ENCODE measurements at places on chromosomes 5 and 9.

GRCh38 chr5:143888912-143889311, 77.0 kb downstream of the HMHB1 start:
- DNase-seq, result no peak

GRCh38 chr9:114385397-114386181, 2.2 kb downstream of the AKNA start:
- DNase-seq, result peak; percentile 94

DNA sequence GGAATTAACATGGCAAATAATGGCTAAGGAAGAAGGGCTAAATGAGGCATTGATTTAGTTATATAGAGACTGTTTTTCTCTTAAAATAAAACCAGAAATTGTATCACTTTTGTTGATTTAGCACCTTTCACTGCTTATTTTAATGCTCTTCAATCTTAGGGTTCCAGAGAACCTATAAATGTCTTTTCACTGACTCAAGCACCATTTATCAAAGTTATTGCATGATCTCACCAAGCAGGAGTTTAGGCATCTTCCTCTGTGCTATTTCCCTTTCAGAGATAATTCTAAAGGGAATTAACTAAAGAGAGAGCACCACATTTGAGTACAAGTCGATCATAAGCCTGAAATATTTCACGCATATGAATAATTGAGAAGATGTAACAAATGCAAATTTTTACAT, 357.1 kb downstream of the CDH18 start:
- no peak for DNase-seq

DNA sequence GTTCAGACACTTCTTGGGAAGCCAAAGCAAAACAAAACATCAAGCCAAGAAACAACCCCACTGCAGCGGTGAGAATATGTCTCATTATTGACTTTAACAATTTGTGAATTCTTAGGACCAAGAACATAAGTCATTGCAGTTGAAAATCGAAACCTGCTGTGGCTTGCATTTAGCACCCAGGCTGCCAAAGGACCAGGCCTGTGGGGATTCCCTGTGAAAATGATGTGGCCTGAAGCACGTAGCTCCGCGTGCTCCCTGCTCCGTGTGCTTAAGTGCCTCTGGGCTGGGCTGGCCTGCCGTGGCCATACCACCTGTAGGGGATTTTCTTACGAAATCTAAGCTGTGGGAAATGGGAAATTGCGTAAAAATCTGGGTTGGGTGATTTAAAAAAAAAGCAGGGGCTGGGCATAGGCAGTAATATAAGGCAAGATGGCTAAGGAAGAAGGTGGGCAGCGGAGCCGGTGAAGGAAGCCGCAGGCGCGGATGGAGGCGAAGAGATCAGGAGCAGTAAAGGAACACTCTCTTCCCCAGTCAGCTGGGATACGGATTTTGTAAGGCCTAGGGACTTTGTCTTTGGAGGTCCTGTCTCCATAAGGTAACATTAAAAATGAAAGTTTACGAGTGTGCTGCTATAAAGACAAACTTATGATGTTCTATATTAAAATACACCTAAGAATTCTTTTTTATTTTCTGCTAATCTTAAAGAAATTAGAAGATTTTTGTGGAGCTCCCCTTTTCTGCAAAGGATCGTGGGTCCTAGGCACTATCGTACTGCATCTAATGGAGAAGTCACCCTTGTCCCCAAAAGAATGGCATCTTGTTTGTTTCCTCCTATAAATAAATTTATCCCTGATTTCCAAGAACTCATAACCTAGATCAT, 189.6 kb upstream of the SEMA6A start:
- DNase-seq, result no peak

GRCh38 chr9:100020121-100020795, 78.5 kb downstream of the ERP44 start:
- DNase-seq, result no peak

- DNase-seq, result no peak
Observed at GRCh38 chr9:130366888-130367550, 77.7 kb upstream of the ASS1 start.

GRCh38 chr9:120741191-120741590, 26.9 kb upstream of the MEGF9 start:
- DNase-seq, result no peak

GRCh38 chr5:139374909-139375308, 8.2 kb downstream of the SLC23A1 start:
- no peak for DNase-seq

DNA sequence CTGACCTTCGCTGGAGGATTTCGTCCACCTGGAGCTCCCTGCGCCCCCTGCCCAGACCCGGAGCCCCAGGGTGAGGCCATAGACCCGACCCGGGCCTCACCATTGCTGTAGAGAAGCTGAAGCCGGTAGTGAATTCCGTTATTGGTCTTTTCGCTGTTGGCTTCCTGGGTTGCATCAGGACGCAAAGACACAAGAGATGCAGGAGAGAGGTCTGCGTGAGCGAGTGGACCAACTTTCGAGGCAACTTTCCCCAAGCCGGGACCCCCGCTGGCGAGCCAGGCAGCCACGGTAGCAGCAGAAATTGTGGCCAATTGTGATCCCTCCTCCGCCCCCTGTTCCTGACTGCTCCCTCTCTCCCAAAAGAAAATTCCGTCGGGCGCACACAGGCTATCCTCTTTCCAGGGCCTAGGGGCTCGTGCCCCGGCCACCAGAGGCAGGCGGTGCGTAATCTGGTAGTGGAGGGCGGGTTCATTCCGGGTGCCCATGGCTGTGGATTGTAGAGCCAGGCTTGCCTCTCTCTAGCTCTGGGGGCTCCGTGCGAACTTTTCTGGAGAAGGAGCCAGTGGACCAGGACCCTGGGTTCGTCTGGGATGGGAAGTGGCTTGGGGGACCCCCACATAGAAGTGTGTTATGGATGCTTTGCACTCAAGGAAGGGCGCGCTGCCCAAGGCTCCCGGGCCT, 3.3 kb downstream of the EBF1 start:
- no peak for DNase-seq

GRCh38 chr5:172816925-172817562, 17.0 kb upstream of the ERGIC1 start:
- peak; percentile 28 for DNase-seq

GRCh38 chr9:19027825-19028224, 5.2 kb downstream of the SAXO1 start:
- no peak for DNase-seq

DNA sequence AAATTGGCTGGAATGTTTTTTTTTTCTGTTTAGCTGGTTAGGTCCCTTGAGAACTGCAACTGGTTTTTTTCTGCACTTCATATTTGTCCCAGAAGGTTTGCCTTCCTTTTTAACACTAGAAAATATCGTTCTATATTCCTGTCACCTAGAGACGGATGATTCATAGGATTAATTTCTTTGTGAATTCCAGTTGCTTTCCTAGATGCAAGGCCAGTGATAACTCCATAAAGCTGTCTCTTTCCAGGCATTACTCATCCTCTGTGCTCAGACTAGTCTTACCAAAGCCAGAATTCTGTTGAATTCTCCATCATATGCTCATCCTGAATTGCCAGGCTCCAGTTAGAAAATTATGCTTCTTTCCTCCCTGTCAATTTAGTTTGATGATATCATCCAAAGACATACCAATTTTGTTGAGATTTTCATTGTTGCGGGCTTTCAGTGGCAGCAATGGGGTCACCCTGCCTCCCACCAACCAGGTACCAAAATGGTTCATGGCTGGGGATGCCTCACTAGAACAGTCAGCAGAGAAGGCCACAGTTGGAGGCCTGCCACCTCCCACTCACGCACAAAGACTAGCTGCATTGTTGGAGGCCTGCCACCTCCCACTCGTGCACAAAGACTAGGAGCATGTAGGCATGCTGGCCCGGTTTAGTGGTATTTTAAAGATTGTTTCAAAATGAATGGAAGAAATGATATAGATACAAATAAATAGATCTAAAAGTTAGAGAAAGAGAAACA, 8.5 kb downstream of the BAAT start:
- no peak for DNase-seq

DNA sequence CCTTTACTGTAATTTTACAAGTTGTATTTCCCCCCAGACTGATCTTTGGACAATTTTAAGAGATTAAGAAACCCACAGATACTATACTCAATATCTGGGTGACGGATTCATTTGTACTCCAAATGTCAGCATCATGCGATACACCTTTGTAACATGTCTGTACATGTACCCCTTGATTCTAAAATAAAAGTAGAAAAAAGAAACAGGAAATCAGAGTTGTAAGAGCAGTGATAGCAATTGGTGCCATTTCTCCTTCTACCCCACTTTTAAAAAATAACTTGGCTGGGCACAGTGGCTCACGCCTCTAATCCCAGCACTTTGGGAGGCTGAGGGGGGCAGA, 116.9 kb downstream of the FGF1 start:
- DNase-seq, result no peak

DNA sequence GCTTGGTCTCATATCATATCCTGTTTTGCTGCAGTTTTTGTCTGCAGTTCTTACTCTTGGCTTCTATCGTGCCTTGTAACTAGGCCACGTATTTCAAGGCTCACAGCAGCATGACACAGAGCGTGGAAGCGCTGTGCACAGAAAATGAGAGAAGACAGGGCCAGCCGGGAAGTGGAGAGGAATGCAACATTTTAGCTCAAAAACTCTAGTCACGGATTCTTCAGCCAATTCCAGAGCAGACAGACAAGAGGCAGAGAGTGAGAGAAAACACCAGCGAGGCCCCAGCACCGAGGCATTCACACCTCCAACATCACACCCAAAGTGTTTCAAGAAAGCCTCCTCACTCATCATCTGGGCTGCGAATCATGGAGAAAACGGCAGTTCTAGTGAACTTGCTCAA, 160.8 kb downstream of the DNAH5 start:
- no peak for DNase-seq

- DNase-seq, result no peak
Observed at GRCh38 chr5:143061161-143061945, 291.2 kb downstream of the ARHGAP26 start.

- no peak for DNase-seq
Observed at GRCh38 chr9:132663117-132663516, 6.7 kb downstream of the DDX31 start.

DNA sequence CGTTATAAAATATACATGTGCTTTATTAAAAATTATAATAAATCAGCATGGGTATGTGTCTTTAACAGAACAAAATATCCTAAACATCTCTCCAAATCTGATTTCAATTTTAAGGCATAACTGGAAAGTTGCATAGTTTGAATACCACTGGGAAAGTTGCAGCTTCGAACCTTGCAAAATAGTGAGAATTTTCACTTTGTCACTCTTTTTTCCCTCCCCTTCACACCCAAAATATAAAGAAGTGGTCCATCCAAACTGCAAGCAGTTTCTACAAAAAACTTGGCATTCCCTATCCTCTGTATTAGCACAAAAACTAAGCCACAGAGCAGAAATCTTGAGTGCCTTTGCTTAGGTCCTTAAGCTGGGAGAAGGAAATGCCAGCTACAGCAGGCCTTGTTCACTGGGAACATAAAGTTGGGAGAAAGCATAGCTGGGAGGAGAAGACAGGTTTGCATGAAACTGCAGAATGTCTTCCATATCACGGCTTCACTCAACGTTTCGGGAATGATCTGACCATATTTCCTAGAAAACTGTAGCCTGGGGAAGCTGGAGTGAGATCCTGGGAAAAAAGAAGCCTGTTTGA, 400.3 kb downstream of the EBF1 start:
- DNase-seq, result no peak

- DNase-seq, result no peak
Observed at GRCh38 chr9:108861464-108861863, 602 bp upstream of the ACTL7A start.

- no peak for DNase-seq
Observed at GRCh38 chr5:153704110-153704509, 213.6 kb downstream of the GRIA1 start.

- DNase-seq, result no peak
Observed at GRCh38 chr5:147844846-147845245, 13.4 kb upstream of the SPINK1 start.

- no peak for DNase-seq
Observed at GRCh38 chr5:136819526-136820302, 454.4 kb upstream of the TRPC7 start.

- no peak for DNase-seq
Observed at GRCh38 chr5:151225475-151225874, 1.6 kb upstream of the CCDC69 start.

DNA sequence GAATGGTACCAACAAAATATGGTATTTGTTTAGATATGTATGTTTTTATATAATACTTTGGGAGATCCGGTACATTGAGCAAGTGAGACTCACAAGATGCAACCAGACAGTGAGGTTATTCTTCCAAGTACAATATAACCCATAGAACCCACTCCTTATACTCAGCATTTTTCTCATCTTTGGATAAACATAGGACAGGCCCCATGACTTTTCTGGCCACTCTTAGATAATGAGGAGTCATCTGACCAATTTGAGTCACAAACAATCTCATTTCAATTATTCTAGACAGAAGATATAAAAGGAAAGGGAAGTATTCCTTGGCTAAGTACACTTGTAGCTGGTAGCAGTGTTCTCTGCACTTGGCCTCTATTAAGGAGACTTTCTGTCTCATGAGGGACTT, 150.2 kb downstream of the SGCD start:
- DNase-seq, result no peak

DNA sequence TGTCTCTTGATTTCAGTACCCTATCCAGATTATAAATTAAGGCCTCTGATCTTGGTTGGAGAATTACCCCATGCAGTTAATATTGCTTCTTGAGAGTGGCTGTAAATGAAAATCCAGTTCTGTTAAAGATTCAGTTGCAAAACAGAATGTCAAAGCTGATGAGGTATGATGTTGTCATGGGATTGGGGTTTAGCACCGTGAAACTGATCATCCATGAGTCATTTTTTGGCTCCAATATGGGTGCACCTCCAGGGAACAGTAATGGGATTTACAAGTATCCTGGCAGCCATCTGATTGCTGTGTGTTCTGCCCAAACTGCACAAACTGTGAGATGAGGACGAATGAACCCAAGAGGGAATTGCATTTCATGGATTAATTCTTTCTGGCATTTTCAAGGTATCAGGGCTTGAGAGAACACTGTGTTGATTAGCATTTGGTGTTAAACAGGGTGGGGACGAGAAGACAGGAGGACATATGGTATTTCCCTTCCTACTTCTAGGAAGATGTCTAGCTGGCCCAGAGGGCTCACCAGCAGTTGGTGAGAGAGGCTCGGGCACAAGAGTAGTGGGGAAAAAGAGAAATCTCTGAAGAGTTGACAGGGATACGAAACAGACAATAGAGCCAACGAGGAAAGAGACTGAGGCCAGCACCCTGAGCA, 214.7 kb downstream of the GAS1 start:
- no peak for DNase-seq

DNA sequence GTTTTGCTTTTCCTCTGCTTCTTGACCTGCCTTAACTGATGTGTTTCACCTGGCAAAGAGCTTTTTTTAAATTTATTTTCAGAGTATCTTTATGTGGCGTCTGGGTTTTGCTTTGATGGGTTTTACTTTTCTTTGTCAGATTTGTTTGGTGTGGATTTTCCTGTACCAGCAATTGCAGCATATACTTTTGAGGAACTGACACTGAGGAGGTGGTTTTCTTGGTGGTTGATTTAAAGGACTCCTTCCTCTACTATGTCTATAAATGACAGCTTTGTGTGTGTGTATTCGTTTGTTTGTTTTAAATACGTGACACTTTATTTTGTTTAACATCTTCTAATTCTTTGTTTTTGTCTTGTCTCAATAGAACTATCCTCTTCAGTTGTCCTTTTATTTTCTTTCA, 1071.9 kb upstream of the ARRDC3 start:
- no peak for DNase-seq

- DNase-seq, result no peak
Observed at GRCh38 chr5:334903-335739, 13.6 kb downstream of the AHRR start.

GRCh38 chr5:181192337-181193046, 12.5 kb downstream of the TRIM7 start:
- no peak for DNase-seq

All from stimulated activated CD4-positive, alpha-beta T cell treated with anti-CD3 and anti-CD28 coated beads, Interleukin-1b, Interleukin-23, amount 100 ng/mL, for 48 hours (primary cell).